ENCODE measurements at places on chromosomes 5 and 9.

- no peak for DNase-seq
Measured at GRCh38 chr9:14347406-14348122, 33.6 kb upstream of the NFIB start.

DNA sequence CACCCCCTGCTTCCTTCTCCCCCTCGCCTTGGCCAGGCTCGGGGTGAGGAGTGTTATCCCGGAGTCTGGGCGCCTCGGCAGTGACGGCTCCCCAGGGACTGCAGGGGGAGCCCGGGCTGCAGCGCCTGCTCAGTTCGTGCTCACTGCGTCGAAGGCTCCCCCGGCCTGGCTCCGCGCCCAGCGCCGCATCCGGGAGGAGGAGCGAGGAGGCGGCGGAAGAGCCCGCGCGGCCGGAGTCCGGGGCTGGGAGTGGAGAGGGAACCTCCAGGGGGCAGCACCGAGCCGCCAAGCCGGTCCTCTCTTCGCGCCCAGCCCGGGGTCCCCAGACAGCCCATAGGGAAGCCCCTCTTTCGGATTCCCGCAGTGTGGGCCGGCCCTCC lies 1.3 kb upstream of the EGR1 start:
- peak; percentile 93 for DNase-seq

DNA sequence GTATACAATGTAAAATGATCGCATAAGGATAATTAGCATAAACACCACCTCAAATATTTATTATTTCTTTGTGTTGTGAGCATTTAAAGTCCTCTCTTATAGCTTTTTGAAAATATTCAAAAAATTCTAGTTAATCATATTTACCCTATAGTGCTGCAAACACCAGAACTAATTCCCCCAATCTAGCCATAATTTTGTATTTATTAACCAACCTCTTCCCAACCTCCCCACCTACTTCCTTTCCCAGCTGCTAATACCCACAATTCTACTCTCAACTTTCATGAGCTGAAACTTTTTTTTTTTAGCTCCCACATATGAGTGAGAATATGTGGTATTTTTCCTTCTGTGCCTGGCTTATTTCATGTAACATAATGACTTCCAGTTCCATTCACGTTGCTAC lies 317.8 kb upstream of the ATP10B start:
- no peak for DNase-seq

DNA sequence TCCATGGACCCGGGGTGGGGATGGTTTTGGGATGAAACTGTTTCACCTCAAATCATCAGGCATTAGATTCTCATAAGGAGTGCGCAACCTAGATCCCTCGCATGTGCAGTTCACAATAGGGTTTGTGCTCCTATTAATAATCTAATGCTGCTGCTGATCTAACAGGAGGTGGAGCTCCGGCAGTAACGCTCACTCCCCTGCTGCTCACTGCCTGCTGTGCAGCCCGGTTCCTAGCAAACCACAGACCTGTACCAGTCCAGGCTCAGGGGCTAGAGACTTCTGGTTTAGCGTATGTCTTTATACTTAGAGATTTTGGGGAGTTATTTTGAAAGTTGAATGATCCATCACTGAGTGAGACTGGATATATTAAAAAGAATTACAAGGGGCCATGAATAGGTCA lies 50.2 kb downstream of the RICTOR start:
- no peak for DNase-seq

- DNase-seq, result no peak
Measured at GRCh38 chr5:99706160-99706559, 777.4 kb upstream of the CHD1 start.

GRCh38 chr5:143247134-143247815 lies 156.2 kb downstream of the NR3C1 start:
- DNase-seq, result no peak

- no peak for DNase-seq
Measured at GRCh38 chr9:75909776-75910175, 19.3 kb downstream of the PCSK5 start.

DNA sequence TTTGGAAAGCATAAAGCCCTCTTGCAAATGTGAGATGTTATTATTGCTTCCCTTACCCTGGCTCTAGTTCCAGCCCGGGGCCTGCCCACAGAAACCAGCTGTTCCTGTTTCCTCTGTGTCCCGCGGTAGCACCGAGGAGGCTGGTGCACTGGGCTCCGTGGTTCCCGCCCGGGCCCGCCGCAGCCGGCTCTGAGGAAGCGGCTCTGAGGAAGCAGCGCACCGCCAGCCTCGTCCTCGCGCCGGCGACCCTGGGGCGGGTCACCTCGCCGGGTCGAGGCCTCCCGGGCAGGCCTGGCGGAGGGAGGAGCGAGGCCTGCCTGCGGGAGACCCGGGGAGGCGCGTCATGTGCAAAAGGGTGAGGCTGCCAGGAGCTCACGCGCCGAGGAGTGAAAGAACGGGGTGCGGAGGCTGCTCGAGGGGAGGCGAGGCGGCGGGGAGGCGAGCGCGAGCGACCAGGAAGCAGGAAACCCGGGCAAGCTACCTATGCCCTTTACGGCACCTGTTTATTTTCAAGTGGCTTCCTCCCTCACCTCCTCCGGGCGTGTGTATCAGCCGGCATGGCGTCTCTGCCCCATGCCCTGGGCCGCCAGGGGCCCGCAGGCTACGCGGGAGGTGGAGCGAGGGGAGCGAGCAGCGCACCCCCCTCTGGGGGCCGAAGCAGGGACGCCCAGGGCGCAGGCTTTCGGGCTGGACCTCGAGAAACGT lies 61.3 kb upstream of the MEGF10 start:
- DNase-seq, result peak; percentile 58

DNA sequence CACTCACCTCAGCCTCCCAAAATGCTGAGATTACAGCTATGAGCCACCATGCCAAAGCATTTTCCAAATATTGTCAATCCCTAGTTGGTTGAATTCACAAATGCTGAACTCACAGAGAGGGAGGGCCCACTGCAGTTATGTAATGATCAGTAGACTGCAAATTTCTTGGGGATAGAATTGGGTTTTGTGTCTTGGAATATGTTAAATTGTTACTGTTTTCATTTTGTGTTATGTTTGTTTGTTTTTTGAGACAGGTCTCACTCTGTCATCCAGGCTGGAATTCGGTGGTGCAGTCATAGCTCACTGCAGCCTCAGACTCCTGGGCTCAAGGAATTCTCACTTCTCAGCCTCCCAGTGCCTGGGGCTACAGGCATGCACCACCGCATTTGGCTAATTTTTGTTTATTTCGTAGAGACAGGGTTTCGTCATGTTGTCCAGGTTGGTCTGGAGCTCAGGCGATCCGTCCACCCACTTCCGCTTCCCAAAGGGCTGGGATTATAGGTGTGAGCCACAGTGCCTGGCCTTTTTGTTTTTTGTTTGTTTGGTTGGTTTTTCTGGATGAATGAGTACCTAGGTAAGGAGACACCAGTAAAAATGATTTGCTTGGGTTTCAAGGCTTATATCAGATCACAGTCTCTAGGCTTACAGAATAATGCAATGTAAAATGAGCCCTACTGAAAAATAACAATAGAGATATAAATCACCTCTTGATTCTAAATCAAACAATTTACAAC lies 31.5 kb upstream of the LMNB1 start:
- no peak for DNase-seq

DNA sequence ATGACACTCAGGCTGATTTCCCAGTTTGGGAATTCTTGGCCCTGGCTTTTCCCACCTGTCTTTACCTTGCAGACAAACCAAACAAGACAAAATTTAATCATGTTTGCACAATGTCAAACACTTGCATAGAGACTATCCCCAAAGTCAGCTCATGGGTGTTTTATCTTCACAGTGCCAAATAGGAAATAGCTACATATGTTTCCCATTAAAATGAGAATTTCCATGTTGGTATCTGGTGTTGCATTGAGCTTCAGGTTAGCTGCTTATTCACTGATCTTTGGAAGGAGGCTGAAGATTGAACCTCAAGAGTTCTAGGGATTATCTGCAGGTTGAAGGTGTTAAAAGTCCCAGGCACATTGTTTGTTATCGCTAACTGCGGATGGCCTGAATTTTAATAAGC lies 19.5 kb downstream of the MAP1B start:
- DNase-seq, result no peak

DNA sequence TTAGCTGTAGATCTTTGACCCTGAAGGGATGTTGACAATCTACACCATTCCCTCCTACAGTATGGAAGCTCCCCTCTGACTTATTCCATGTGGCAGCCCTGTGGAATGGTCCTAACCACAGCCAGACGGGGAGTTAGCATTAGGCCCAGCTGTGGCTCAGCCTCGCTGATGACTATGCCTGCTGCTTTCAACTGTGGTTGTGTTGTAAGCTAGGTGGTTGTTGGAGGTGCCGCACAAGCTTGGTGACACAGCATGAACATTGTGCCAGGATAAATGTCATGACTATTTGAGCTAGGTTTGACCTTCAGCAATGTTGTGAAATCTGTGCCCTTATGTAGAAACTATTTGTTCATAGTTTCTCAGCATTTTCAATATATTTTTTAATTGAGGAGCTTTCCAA lies 40.6 kb downstream of the SGCD start:
- no peak for DNase-seq

GRCh38 chr5:143641549-143642355 lies 170.2 kb upstream of the HMHB1 start:
- DNase-seq, result no peak

DNA sequence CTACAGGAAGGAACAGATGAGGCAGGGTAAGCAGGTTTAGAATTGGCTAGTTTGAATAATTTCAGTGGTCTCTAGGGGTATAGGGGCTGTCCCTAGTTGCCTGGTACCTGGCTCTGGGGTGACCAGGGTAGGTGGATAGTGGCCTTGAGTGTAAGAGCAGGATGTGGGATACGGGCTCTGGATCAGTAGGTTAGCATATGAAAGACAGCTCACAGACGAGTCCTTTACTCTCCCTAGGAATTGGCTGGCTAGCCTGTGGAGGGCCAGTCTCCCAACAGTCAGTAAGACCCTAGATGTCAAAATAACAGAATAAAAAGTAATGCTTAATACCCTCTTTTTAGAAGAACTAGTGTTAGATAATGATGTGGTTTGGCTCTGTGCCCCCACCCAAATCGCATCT lies 16.6 kb upstream of the C9orf152 start:
- DNase-seq, result no peak

DNA sequence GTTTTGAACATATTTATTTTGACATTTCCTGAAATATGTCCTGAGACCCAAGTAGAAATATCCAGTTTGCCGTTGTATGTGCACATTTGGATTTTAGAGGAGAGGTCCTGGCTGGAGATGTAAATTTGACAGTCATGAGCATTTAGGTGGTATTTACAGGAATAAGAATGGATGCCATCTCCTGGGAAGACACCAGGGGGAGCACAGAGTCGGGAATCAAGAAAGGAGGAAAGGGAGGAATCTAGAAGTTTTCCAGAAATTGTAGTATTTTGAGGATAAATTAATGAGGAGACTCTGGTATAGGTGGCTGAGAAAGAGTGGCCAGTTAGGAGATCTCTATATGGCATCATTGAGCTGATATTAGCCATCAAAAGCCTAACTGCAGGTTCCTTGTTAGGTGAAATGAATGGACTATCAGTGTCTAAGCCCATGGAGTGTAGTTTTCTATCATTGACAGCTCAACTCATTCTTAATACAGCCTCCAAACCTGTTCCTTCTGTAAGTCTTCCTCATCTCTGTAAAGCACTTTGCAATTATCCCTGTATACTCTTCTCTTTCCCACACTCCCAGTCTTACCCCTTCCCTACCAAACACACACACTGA lies 7.2 kb downstream of the GAPT start:
- DNase-seq, result no peak

DNA sequence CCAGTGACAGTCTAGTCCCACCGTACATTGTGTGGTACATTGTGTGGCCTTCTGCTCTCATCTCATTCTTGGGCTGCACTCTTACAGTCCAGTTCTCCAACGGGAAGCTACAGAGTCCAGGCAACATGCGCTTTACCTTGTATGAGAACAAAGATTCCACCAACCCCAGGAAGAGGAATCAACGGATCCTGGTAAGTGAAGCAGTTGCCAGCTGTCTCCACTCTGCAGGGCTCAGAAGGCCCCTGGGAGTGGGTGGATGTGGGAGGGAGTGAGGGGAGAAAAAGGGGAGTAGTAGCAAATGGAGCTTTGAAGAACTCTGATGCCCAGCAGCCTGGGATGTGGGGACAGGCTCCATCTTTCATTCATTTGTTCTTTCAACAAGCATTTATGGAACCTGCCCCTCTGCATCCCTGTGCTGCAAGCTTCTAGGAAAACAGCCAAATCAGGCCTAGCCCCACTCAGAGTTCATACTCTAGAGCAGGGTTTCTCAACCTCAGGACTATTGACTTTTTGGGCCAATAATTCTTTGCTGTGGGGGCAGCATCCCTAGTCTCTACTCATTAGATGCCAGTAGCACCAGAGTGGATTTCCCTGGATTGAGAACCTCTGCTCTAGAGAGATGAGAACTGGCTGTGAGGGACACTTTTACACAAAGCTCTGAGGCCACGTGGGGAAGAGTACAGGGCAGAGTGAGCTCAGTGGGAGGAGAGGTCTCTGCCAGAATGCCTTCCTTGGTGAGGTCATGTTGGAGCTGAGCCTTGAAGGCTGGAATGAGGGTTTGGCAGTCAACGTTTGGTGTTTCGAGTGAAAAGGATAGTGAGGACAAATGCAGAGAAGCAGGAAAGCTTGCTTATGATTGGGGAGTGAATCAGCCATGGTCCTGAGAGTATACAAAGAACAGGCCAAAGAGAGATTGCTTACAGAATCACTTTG lies 1.1 kb downstream of the POLR1E start:
- no peak for DNase-seq

DNA sequence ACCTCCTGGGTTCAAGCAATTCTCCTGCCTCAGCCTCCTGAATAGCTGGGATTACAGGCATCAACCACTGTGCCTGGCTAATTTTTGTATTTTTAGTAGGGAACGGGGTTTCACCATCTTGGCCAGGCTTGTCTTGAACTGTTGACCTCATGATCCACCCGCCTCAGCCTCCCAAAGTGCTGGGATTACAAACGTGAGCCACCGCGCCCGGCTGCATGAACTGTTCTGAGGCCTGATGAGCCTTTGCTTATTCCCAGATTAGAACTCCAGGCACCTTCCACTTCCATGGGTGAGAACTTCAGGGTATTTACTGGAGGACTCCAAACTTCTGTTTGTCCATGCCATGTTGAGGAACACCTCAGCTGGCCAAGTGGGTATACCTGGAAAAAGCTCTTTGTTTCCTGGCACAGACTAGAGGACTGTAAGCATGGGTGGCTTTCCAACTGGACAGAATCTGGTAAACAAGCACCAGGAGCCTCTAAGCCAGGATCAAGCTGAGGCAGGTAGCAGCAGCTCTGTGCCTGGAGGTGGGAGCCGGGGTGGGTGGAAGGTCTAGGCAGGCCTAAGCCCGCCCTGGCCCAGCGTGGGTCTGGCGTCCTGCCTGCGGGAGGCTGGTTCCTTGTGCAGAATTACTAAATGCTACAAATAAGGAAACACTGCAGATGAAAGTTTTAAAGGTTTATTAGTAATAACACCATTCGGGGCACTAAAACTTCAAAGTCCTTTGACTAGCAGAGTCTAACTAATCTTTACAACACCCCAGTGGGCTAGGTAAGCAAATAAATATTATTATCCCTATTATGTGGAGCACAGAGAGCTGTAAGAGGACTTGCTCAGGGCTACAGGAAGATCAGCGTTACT lies 78.4 kb downstream of the SEMA5A start:
- no peak for DNase-seq

- DNase-seq, result no peak
Measured at GRCh38 chr5:8538821-8539220, 669.9 kb downstream of the MTRR start.

- DNase-seq, result no peak
Measured at GRCh38 chr9:105044518-105044917, 116.6 kb upstream of the ABCA1 start.

- DNase-seq, result no peak
Measured at GRCh38 chr9:34685591-34685990, 5.5 kb downstream of the CCL19 start.

GRCh38 chr9:107336718-107337360 lies 53.8 kb downstream of the RAD23B start:
- no peak for DNase-seq

All from CD4-positive, alpha-beta T cell treated with Interleukin-17A for 1 hour (primary cell).